Upper lobe of right lung (tissue), 1 donor: ENCODE measurements at places on chromosomes 5 and 9. TPM values are rescaled to one million over a fixed set of nuclear protein-coding genes. Genes with fewer than 3 reads are reported as not detected.

The DDX4 gene
- total RNA-seq: not detected

- no peak for DNase-seq
Observed at GRCh38 chr5:1208743-1209488, 7.5 kb downstream of the SLC6A19 start.

GRCh38 chr9:111974092-111974681 is 77.6 kb downstream of the UGCG start:
- DNase-seq: no peak

DNA sequence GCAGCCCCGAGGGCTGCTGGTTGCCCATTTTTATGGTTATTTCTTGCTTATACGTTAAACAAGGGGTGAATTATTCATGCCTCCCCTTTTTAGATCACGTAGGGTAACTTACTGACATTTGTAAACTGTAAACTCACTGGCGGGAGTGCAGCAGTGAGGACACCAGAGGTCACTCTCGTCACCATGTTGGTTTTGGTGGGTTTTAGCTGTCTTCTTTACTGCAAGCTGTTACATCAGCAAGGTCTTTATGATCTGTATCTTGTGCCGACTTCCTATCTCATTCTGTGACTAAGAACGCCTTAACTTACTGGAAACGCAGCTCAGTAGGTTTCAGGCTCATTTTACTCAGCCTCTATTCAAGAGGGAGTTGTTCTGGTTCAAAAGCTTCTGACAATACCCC is 155.0 kb upstream of the PRDM9 start:
- no peak for DNase-seq

GRCh38 chr9:84697509-84698114 is 28.1 kb downstream of the NTRK2 start:
- peak; percentile 85 for DNase-seq

The CYLC2 gene
- total RNA-seq: not detected

The GABRB2 gene
- 1.6 TPM for total RNA-seq
